ENCODE measurements at places on chromosomes 13 and 19. TPM values are rescaled to one million over a fixed set of nuclear protein-coding genes. Genes with fewer than 3 reads are reported as not detected.

DNA sequence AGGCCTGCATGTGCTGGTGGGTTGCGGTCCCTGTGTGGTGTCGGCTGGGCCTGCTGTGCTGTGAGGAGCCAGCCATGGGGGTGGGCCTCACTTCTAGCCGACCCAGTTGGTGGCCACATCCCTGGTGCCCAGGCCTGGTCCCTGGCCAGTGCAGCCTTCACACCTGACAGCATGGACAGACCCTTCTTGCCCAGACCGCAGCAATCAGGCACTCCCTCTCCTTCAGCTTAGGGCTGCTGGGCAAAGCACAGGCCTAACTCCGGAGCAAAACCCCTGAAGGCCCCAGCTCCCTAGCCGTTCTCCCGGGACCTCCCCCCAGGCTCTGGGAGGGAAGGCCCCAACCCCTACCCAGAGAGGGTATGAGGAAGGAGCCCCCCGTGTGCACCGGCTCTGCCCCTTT, 6.6 kb upstream of the MCF2L start:
- peaks cover 11% of the 10 kb centered on the region for H3K4me1 ChIP-seq
- no peak overlapping the region for H3K4me3 ChIP-seq
- H3K27me3 ChIP-seq = no peaks in the 10 kb centered on the region
- no peaks in the 10 kb centered on the region for H3K36me3 ChIP-seq

FGF14 gene
- total RNA-seq = 0.56 TPM

DNA sequence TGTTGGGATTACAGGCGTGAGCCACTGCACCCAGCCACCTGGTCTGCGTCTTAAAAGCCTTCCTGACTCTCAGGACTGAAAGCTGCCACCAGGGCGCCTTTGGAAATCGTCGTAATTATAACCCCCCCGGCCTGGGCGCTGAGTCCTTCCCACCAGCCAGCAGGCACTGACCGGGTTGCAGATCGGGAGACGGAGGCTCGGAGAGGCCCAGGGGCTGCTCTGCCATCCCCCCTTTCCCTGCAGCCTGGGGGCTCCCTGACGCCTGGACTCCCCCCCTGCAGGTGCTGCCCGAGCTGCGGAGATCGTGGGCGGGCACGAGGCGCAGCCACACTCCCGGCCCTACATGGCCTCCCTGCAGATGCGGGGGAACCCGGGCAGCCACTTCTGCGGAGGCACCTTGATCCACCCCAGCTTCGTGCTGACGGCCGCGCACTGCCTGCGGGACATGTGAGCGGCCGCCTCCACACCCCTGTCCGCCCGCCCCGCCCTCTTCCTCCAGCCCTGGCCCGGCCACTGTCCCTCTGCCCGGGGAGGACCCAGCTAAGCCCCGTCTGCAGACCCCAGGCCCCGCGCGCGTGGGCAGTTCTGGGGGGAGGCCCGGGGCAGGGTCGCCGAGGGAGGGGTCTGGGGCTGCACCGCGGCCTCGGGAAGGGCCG, 2.5 kb downstream of the PRTN3 start:
- no peak overlapping the region for H3K27ac ChIP-seq
- no peak for DNase-seq
- no peaks in the 10 kb centered on the region for H3K27me3 ChIP-seq
- H3K36me3 ChIP-seq = no peaks in the 10 kb centered on the region
- H3K4me3 ChIP-seq = no peak overlapping the region

GRCh38 chr13:36450534-36450933, 18.2 kb downstream of the CCNA1 start:
- no peaks in the 10 kb centered on the region for H3K36me3 ChIP-seq
- no peak overlapping the region for H3K4me3 ChIP-seq
- DNase-seq = no peak
- H3K27ac ChIP-seq = no peak overlapping the region
- no peaks in the 10 kb centered on the region for H3K4me1 ChIP-seq
- no peaks in the 10 kb centered on the region for H3K27me3 ChIP-seq

DNA sequence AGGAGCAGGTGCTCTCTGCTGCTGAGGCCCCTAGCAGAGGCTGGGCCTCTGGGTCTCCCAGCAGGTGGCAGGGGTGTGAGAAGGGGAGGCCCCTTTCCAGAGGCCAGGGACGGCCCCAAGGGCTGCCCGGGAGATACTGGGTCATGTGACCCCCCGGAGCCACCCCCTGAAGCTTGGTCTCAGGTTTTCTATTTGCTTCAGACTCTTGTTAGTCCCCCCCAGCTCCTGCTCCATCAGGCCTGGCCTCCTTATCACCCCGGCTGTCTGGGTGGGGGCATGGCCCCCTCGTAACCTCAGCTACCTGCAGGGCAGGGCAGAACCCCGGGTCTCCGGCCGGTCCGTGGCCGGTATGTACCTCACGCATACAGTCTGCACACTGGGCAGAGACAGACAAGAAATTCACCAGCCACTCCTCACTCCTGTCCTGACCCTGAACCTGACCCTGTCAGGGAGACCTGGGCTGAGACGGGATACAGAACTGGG, 13.2 kb upstream of the TCF3 start:
- H3K27ac ChIP-seq = no peak overlapping the region
- no peaks in the 10 kb centered on the region for H3K36me3 ChIP-seq
- no peak for DNase-seq

Measured in testis (tissue), 5 donors.